ENCODE measurements at places on chromosomes 2 and 18.
A peak's percentile ranks its signal among the peaks of the same experiment; 100 is the strongest.

DNA sequence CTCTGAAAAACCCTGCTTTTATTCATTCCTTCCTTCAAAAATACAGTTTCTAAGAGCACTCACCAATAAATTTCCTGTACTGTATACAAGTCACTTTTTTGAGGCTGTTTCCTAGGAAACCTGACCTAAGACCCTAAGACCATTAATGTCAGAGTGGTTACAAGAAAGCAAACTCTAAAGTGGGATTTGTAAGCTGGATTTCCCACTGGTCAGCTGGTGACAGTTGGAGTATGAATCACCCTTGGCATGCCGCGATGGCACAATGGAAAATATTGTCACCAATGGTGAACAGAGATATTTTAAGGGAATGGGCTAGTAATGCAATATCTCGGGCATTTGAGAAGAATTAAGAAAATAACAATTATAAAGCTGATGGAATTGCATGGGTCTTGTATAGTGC is 101.9 kb downstream of the COL3A1 start:
- DNase-seq, result no peak

GRCh38 chr2:233473386-233473791 is 93.2 kb downstream of the USP40 start:
- no peak for DNase-seq

- no peak for DNase-seq
Observed at GRCh38 chr2:37415128-37415820, 70.8 kb downstream of the QPCT start.

DNA sequence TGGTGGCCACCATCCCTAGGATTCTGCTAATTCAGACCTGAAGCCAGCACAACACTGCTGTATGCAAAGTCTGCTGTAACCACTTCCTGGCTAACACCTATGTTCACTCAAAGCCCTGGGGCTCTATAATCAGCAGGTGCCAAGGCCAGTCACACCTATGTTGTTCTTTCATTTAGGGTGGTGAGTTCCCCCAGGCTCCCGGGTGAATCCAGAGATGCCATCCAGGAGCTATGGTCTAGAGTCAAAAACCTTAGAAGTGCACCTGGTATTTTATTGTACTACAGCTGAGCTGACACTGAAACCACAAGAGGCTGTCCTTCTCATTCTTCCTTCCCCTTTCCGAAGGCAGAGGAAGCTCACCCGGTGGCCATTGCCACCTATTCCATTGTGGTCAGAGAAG is 46.2 kb upstream of the CCDC141 start:
- DNase-seq, result no peak

GRCh38 chr2:157628477-157629415 is at the start of gene ACVR1C:
TSS of gene ACVR1C (minus strand) at chr2:157628864. CDS start at chr2:157628644, 220 bp downstream.
- DNase-seq, result peak; percentile 46

GRCh38 chr2:219344751-219345430 is 12.3 kb upstream of the RESP18 start:
- no peak for DNase-seq

GRCh38 chr18:55447672-55448018 is 140.3 kb downstream of the TCF4 start:
- DNase-seq, result no peak

DNA sequence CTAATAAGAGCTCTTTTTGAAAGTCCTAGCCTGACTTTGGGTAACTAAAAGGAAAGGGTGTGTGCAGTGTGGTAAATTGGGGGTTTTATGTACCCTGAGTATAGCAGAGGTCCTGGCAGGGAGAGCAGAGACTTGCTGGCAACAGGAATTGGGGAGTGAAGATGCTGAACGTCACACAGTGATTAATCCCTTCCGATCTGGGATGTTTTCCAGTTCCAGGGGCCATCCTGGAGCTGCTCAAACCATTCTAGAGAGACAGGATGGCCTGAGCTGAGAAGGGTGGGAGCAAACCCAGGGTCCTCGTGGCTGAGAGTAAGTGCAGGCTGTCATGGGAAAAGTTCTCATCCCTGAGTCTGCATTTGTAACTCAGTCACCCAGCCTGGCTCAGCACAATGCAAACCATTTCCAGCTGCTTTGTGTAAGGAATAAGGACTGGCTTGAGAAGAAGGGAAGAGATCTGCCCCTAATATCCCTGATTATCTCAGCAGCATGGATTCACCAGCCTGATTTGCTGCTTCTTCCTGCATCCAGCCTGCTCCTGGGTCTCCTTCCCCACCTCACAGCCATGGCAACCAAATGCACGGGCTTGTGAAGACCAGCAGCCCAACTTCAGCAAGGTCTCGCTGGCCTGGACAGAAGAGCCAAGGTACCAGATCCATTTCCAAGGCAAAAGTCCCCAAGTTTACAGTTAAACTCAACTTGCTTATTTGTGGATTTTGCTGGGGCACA is 47.1 kb upstream of the CELF4 start:
- DNase-seq, result no peak

DNA sequence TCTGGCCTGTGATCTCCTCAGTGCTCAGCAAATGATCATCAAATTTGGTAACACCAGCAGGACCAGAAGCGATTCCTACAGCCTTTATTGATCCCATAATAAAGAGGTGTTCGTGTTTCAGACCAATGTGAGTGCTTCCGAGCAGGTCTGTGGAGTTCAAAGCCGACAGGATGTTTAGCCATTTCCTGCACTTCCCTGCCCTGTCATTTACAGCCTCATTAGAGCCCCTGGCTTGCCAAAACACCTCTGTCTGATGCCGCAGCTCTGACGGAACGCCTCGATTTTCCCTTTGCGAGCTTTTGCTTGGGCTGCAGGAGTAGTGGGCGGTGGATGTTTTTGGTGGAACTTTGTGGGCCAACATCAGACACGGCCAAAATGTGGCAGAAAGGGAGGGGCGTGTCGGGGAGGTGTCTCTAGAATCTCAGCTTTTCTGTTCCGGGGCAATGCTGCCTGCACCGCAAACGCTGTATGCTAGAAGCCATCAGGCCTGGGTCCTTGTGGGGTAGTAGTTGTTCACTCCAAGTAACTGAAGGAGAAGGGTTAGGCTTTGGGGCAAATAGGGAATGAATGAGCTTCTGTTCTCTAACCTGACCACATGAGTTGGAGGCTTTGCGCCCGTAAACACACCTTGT is 26.1 kb upstream of the INHBB start:
- DNase-seq, result no peak

DNA sequence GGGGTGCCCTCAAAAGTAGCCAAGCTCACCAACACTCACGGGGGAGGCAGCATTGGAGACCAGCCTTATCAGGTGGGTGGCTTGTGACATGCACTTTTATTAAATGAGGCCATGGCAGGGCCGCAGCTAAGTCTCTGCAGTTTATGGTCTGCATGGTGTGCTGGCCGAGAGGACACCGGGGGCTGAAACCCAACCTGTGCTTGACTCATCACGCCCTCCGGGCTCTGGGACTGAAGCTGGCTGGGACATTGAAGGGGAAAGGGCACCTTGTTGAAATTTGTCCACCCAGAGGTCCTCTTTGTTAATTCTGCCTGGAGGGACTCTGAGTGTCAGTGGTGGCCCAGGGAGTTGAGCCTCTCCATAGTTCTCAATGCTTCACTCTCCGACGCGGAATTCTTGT is 17.7 kb upstream of the NTSR2 start:
- DNase-seq, result no peak

DNA sequence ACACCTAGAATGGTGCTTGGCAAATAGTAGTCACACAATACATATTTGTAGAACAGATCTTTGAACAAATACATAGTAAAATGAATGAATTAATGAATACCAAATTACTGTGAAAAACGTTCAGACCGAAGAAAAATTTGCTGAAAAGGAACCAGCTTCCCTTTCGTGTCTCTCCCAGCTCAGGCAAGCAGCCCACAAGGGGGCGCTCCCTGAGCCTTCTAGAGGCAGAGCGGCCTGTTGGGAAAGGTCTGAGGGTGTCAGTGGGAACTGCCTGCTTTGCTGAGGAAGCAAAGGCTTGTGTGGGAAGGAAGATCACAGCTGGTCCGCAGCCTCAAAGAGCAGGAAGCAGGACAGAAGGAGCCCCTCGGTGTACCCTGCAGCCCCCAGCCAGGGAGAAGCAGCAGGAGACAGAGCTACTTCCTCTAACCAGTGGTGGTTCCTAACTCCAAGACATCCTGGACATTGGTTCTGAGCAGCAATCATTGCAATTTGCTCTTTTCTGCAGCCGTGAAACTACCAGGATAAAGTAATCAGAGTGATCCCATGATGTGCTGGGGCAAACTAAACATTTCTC is 231.1 kb downstream of the ANKRD30B start:
- DNase-seq, result no peak

DNA sequence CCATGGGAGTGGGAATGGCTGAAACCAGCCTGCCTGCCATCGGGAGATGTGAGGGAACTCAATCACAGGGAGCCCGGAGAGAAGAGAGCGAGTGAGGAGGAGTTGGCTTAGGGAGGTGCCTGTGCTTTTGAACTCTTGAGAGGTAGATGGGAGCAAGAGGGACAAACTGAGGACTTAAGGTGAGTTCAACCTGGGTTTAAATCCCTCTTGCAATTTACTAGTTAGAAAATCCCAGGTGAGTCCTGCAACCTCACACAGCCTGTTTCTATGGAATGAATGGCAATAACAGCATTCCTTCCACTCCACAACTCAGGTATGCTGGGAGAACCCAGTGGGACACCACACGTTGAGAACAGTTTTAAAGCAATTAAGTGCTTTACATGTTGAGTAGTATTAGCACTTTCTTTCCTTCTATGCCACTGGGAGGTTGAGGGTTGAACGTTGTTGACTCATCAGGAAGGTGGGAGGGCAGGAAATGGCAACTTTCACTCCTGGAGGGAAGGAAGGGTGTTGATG is 57.3 kb downstream of the VIT start:
- DNase-seq, result no peak

- no peak for DNase-seq
Observed at GRCh38 chr18:49380801-49381200, 79.6 kb downstream of the DYM start.

GRCh38 chr18:67400502-67401117 is 115.9 kb downstream of the DSEL start:
- no peak for DNase-seq

GRCh38 chr2:14079576-14079975 is 552.9 kb upstream of the LRATD1 start:
- DNase-seq, result no peak

DNA sequence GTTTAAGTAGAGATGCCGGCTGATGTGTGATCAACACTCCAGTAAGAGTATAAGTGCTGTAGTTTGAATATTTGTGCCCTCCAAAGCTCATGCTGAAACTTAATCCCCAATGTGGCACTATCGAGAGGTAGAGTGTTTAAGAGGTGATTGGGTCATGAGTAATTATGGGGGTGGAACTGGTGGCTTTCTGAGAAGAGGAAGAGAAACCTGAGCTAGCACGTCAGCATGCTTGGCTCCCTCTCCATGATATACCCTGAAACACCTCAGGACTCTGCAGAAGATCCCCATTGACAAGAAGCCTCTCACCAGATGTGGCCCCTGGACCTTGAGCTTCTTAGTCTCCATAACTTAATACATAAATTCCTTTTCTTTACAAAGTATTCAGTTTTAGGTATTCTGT is 584.8 kb downstream of the TSN start:
- DNase-seq, result no peak

GRCh38 chr18:59051470-59052165 is 88.1 kb upstream of the SEC11C start:
- DNase-seq, result no peak

GRCh38 chr18:63894106-63894772 is 6.7 kb downstream of the SERPINB2 start:
- DNase-seq, result no peak

DNA sequence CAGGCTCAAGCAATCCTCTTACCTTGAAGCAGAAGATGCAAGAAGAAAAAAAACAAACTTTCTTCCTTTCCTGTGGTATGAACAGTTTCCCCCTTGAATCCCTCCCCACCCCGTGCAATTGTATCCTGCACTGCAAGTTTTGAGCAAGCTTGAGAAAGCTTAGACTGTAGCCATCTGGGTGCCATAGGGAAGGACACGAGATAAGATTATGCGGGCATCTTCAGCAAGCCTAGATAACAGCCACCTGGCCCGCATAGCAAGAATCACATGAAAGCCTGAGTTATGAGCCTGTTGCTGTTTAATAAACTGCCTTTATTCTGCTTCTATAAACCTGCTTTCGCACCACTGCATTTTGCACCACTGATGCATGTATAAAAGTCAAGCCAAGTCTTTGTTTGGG is 27.3 kb upstream of the CDCA7 start:
- DNase-seq, result no peak

Data from T follicular helper cell (primary cell).